Stimulated activated CD8-positive, alpha-beta memory T cell treated with anti-CD3 and anti-CD28 coated beads, Interleukin-2, amount 100 ng/mL, for 1 hour (primary cell): ENCODE measurements at places on chromosomes 16 and 17.

DNA sequence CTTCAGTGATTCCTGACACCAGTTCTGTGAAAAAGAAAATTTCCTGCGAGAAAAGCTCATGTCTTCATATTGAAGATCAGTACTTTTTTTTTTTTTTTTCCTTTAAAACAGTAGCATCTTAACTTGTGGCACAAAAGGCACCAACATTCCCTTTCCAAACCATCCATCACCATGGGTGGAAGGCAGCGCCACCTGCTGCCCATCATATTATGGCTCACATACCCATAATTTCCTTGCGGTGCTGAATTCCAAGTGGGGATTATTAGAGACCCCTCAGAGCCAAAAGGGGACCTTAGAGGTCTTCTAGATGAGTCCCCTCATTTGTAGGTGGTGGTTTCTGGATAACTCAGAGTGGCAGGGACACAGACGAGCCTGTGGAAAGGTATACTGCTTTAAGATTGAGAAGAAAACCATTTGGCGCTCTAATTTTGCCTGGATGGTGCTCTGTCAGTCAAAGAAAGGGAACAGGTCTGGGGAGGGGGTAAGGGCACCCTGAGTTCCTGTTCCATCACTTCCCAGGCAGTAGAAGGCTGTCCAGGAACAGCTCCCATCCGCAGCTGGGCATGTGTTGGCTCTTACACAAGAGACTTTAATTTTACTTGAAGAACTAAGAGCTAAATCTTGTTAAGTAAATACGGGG is 7.9 kb upstream of the SOST start:
- DNase-seq: no peak

DNA sequence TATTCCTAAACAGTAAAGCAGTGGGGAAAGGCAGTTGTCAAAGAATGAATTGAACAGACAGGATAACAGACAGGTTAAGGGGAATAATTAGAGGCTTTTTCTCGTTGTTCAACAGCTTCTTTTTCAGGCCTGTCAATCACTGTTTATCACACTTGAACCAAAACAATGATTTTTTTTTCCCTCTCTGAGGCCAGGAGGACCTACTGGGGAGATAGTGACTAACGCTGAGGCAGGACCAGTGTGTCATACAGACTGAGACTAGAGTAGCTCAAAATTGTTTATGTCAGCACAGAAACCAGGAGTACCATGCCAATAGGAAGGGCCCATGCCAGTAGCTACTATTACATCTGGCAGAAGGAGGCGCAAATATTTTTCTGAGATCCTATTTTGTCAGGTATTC is 41.3 kb upstream of the NLK start:
- no peak for DNase-seq

DNA sequence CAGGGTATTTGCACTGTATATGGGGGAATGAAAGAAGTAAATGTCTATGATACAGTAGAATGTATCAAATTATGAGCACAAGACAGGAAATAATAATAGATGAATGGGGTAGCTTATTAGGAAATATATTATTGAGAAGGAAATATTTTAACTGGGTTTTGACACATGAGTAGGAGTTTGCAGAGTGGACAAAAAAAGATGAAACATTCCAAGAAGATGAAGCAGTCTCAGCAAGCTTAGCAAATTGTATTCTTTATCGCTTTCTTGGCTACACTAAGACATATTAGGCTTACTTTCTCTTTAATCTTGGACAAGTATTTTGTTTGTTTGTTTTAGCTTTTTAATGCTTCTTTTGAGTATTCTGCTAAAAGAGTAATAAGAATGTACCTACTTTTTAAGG is 1.3 kb upstream of the KRTAP4-9 start:
- DNase-seq: no peak

DNA sequence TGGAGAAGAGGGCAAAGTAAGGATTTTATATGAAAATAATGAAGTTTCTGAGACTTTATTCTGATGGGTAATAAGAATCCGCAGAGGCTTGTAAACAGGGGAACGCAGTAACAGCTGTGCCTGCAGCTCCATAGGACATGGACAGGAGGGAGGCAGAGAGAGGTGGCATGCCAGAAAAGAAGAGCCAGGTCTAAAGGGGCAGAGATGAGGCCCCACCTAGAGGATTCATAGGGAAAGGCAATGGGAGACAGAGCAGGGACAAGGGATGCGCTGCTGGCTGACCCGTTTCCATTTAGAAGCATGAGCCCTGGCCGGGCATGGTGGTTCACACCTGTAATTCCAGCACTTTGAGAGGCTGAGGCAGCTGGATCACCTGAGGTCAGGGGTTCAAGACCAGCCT is 340.3 kb upstream of the CDH5 start:
- no peak for DNase-seq

DNA sequence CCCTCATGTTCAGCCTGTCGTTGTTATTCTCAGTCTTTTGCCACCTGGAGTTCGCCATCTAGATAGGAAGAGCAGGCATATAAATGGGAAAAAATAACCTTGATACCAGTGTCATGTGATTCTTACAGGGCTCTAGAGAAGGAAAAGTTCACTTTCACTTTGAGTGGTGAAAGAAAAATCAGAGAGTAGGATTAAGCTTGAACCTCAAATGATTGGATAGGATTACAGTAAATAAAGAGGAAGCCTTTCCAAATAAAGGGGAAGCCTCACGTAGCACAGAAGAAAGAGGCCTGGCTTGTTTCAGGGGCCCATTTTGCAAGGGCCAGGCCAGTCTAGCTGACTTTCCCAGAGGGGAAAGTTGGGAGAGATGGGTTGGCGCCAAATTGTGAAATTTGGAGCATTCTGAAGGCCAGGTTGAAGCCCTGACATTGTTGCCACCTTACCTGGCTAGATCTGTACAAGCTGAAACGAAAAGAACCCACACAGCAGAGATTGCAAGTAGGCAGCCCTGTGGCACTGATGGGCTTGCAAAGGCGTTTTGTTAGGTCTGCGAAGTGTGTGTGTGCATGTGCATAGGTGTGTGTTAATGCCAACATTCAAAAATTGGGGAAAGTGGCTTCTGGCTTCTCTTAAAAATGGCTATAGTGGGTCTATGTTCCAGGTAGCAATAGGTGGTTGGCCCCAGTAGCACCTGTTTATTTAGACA is 38.8 kb downstream of the TMC6 start:
- DNase-seq: no peak

DNA sequence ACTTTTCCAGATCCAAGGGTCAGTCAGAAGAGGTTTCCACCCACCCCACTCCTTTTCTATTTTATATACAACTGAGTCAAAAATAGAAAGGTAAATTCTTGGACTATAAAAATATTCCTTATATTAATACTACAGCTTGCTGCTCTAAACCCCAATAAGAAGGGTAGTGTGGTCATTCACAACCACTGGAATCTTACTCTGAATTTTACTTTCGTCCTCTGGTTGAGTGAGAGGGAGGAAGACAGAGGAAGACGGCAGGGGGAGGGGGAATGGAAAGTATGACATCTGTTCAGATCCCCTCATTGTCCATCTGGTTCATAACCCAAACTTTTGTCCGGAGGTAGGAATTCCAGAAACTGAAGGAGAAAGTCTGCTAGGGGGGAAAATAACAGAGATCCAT is 67.2 kb downstream of the MAF start:
- no peak for DNase-seq

DNA sequence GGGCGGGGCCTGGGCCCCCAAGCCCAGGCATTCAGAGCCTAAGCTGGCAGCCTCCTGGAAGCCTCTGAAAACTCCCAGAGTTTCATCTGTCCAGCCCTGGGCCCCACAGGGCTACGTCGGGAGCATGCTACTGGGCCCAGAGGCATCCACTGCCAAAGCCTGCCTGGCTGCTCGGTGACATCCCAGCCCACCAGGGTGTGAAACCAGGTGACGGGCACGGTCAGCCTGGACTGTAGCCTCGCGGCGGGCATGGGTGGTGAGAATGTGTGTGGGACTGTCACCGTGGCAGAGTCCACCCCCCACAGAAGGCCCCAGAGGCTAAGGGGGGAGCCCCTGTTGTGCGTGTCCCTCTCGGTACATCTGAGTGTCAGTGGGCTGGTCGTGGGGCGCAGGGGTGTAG is 25.6 kb upstream of the AATK start:
- DNase-seq: no peak

- DNase-seq: no peak
Observed at GRCh38 chr16:85924675-85925074, 25.7 kb downstream of the IRF8 start.

DNA sequence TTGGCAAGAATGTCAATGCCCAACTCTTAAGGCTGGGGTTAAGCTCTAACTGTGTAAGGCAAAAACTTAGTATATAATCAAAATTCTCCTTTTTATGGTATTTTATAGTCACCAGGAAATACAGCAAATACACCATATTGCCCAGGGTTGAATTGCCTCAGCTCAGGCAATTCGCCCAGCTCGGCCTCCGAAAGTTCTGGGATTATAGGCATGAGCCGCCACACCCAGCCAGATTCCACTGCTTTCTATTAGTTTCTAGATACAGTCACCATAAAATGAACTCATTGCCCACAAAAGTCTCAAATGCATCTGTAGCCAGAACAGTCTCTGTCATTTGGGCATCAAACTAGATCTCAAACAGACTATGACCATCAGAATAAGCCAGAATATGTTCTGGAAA is 238.7 kb upstream of the TOX3 start:
- no peak for DNase-seq

GRCh38 chr17:77203436-77203835 is 62.7 kb downstream of the SEC14L1 start:
- no peak for DNase-seq

GRCh38 chr17:74089869-74090464 is 113.5 kb upstream of the RPL38 start:
- no peak for DNase-seq

GRCh38 chr16:80611930-80612327 is 71.1 kb downstream of the DYNLRB2 start:
- no peak for DNase-seq
